ENCODE measurements at places on chromosomes 4 and X.

DNA sequence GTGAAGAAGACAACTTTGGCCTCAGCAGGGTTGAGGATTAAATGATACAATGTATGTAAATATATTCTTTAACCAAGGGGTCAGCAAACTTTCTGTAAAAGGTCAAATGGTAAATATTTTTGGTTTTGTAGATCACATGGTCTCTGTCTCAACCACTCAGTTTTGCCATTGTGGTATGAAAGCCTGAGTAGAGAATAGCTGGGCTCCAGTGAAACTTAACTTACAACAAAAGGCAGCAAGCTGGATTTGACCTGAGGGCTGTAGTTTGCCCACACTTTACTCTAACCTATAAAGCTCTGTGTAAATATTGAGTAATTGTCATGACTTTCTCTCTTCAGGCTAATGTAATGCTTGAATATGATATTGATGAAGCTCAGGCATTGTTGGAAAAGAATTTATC lies 19.6 kb downstream of the VBP1 start:
- DNase-seq, result no peak

DNA sequence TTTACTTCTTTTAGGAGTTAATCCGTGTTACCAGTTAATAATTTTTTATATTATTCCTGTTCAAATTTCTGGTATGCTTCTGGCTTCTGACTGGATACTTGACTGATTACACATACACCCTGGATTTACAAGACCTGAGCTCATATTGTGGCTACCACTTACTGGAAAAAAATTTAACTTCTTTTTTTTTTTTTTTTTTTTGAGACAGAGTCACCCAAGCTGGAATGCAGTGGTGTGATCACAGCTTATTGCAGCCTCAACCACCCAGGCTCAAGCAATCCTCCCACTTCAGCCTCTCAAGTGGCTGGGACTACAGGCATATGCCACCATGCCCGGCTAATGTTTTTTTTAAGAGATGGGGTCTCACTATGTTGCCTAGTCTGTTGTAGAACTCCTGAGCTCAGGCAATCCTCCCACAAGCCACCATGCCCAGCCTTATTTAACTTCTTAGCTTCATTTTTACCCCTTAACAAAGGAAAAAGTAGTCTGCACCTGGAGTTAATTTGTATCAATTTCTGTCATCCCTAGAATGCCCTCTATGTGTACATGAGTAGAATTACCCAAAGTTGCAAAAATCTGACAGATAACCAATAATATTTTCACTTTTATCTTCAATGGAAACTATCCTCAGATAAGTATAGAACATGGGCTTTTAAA lies 50.3 kb downstream of the TMEM165 start:
- peak; percentile 60 for DNase-seq

GRCh38 chrX:118974908-118975671 lies 672 bp downstream of the LONRF3 start:
- DNase-seq, result no peak

DNA sequence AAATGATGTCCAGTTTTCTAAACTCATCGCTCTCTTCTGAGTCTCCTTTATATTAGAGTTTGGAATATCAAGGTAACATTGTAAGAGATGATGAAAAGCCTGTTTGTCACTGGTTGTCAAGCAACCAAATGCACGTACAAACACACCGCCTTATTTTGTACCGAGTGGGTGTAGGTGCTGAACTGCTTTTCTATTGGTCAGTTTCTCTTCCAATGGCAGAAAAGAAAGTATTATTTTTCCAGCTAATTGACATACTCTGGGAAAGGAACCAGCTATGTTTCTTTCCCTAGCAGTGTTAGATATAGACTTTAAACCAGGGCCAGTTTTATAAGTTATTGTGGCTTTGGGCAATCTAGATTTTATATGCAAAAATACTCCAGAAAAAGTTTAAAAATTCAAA lies 6.6 kb upstream of the PPM1K start:
- peak; percentile 46 for DNase-seq

DNA sequence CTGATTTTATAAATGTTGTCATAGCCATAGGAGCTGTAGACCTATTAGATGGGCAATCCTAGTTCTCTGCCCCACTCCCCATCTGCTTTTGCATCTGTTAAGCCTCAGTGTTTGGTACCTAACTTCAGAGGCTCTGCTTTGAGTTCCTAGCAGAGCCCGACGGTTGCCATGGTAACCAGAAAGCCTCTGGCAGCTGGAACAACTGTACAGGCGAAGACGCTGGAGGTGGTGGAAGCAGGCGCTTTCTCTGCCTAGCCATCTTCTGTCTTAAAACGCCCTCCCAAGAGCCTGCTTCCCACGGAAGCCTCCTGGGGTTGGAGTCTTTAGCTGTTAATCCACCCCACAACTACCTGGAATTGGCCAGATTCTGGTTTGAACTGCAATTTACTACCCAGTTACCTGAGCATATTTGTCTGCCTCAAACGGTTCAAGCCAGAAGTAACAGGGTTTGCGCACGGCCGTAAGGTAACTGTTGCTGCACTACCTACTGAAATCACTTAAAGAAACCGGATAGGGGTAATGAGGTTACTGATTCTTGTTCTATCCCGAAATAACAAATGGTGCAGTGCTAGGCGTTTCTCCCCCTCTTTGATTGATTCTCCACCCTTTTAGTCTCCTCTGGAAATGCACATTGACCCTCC lies 1.0 kb upstream of the GABRG1 start:
- DNase-seq, result no peak

GRCh38 chrX:94053575-94053974 lies 379.6 kb downstream of the FAM133A start:
- no peak for DNase-seq

Data from fibroblast of gingiva (primary cell).